ENCODE measurements at places on chromosomes 3 and 15. TPM values are rescaled to one million over a fixed set of nuclear protein-coding genes. Genes with fewer than 3 reads are reported as not detected.
A peak's percentile ranks its signal among the peaks of the same experiment; 100 is the strongest.

DNA sequence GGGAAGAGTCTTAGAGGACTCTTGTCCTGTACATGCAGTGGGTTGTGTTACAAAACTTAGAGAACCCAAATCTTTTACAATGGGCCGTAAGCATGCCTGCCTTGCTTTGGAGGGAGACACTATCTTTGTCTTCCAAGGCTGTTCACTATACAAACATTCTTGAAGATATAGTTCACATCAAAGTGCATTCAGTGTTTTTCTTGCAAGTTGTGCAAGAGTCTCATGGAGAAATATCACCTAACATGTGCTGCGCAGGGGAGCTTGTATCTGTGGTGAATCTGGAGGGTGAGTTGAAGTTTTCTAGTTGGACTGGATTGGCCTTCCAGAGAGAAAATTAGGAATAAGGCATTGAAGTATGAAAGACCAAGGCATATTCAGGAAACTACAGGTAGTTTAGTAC, 7.8 kb upstream of the PRTG start:
- DNase-seq = no peak

GREM1 gene
- 77.3 TPM for total RNA-seq

GRCh38 chr15:51085764-51086163, 8.9 kb downstream of the TNFAIP8L3 start:
- no peak for DNase-seq

- DNase-seq = no peak
Observed at GRCh38 chr3:123651449-123652341, 66.8 kb upstream of the HACD2 start.

DNA sequence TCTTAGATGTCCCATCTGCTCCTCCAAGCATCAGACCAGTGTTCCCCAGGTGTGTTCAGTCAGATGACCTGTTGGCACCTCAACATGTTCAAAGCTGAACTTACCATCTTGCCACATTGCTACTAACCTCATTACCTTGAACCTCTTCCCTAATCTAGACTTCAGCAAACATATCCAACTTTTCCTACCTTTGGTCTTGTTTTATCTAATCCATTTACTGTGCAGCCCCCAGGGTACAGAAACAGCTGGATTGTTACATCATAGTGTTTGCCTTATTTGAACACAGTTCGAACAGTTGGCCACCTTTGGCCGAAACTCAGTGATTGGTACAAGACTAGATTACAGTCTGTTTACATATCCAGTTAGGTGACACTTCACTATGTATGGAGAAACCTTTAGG, 36.1 kb upstream of the MCF2L2 start:
- DNase-seq = no peak

TRPM1 gene
- 0.19 TPM for total RNA-seq

DNA sequence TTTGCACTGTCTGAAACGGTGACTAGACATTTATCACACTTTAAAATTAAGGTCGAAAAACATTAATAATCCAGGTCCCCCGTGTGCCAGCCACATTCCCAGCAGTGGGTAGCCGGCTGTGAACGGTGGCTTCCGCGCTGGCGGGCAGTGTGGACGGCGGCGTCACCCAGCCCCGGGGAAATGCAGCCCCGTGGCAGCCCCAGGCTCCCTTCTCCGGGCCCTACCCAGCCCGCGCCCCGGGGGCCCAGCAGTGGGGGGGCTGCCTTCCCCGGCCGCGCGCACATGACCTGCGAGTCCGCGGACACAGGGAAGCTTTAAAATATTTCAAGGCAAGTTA, 25.3 kb downstream of the GABRA5 start:
- DNase-seq = no peak

DNA sequence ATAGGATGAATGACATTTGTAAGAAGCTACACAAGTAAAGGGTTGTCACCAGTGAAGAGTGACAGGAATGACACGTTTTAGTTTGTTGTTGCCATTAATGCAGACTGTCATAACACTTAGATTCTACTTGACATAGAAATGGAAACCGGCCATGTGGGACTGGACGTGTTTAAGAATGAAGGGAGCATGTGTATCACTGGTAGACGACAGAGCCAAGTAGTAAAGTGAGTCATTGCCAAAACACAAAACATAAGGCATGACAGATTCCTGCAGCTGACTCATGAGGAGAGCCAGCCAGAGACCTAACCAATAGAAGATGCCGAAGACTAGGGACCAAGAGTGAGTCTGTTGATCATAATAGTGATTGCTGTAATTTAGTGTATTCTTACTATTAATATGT, 106.2 kb upstream of the PLAAT1 start:
- no peak for DNase-seq

GRCh38 chr3:61562042-61562720, 810 bp downstream of the PTPRG start:
- DNase-seq = no peak

DNA sequence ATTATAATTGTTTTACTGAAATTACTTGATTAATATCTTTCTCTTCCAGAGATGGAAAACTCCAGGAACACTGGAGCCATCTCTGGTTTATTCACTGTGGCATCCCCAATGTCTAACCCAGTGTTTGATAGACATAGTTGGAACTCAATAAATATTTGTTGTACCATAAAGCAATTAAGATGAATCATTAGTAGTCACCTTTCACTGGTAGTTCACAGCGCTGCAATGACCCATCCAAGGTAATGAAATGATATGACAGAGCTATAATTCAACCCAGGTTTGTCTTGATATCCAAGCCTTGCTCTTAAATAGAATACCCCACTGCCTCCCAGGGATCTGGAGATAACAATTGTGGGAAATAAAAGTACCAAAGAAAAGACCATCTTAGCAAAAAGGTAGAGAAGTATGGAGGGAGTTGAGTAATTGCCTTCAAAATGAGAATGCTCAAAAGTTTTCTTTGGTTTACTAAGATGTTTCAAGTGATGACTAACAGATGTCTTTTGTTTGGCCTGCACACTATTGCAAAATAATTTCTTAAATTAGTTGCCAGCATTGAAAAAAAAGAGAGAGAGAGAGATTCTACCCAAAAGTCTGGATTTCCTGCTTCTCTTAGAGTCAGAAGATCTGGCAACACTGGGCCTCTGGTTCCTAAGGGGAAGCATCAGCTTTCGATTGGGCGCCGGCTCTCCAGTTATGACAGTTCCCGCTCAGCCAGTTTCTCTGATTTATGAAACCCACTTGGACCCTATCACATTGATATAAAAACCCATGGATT, 348.5 kb downstream of the ERC2 start:
- no peak for DNase-seq

GRCh38 chr3:53075743-53076140, 29.9 kb upstream of the SFMBT1 start:
- no peak for DNase-seq

GRCh38 chr15:56782306-56782705, 49.0 kb upstream of the ZNF280D start:
- DNase-seq = no peak

DNA sequence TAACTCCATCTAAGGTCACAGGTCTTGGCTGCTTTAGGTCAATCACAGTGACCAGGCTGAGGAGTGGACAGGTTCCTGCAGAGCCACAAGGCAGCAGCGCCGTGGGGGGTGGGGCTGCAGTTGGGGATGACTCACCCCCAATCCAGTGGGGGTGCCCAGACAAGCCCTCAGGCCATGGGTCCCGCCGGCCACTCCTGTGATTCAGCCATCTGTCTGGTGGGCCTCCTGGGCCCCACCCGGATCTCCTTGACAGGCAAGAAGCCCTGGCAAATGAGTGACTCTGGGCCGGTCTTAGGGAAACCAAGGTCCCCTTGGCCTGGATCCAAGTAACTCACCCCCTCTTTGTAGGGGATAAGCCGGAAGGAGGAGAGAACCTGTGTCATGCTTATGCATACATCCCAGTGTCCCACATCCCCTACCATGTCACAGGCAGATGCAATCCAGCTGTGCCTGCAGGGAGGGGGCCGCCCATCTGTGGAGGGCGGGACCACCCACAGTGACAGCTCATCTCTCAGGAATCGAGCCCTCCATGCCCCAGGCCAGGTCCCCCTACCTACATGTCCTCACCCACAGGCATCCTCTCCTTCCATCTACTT, 495 bp upstream of the COL7A1 start:
- peak; percentile 36 for DNase-seq

GRK7 gene
- 0.12 TPM for total RNA-seq

DNA sequence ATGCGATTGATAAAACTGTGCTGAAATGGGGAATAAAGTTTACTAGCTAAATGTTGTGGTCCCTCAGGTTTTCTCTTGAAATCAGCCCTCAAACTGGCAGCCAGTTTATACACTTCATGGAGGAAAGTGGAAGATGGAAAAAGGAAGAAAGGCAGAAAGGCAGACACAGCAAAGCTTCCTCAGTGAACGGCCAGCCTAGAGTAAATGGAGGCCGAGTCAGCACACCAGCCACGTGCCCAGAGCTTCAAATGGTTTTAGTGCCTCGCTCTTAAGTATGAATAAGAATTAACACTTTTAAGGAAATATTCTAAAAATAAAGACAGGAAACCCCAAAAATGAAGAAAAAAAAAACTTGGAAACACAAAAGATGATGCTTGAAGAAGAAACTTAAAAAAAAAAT, 48.3 kb downstream of the GNB4 start:
- no peak for DNase-seq

MED12L gene
- 0.37 TPM for total RNA-seq

KIF7 gene
- 12.6 TPM for total RNA-seq

GRCh38 chr3:174132006-174132405, 727.1 kb upstream of the NAALADL2 start:
- no peak for DNase-seq

DNA sequence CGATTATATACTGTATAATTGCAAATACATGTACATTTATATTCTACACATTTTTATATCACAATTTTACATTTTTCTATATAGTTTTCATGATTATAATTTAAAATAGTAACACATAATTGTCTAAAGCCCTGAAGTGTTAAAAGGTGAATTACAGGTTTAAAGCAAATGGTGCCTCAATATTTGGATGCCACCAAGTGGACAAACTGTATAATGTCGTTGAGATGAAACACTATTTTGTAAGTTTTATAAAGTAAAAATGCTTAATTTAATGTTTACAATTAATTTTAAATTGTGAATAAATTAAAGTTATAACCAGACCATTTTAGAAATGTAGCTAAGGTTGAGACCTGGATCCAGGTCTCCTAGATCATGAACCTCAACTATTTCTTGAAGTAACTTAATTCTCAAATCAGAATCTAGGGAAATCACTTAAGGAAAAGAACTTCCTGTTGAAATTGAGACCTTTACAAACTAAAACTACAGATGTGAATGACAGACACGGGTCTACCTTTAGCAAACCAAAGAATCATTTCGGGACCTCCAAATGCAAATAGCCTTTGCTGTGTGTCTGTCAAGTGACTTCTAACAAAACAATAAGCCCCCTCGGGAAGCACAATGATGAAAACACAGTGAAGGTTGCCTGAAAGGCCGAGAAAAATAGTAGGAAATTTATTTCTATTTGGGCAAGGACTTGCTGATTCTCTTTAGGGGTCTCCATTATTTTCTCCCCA, 37.8 kb downstream of the EHHADH start:
- no peak for DNase-seq

- no peak for DNase-seq
Observed at GRCh38 chr3:15081960-15082664, 16.8 kb downstream of the RBSN start.

- no peak for DNase-seq
Observed at GRCh38 chr3:39388741-39389248, 5.6 kb downstream of the SLC25A38 start.

GRCh38 chr15:74788683-74789151, 6.8 kb downstream of the CSK start:
- no peak for DNase-seq

ARHGEF26 gene
- 12.0 TPM for total RNA-seq

DNA sequence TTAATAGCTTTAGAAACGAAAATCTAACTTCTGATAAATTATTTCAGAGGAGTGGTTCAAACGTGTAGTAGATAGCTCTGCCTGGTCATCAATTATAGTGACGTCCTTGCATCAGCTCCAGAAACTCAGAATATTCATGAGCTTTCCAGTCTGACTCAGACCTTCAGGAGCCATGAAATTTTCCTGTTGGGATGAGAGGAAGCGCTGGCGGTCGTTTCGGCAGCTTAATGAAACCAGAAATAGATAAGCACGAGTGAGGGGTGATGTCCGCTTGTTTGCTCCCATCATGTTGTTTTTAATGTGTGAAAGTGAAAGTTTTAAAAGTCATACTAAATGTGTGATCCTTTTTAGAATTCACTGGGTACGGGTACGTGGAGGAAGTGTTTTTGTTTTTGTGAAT, 141.1 kb downstream of the PGPEP1L start:
- DNase-seq = no peak

DNA sequence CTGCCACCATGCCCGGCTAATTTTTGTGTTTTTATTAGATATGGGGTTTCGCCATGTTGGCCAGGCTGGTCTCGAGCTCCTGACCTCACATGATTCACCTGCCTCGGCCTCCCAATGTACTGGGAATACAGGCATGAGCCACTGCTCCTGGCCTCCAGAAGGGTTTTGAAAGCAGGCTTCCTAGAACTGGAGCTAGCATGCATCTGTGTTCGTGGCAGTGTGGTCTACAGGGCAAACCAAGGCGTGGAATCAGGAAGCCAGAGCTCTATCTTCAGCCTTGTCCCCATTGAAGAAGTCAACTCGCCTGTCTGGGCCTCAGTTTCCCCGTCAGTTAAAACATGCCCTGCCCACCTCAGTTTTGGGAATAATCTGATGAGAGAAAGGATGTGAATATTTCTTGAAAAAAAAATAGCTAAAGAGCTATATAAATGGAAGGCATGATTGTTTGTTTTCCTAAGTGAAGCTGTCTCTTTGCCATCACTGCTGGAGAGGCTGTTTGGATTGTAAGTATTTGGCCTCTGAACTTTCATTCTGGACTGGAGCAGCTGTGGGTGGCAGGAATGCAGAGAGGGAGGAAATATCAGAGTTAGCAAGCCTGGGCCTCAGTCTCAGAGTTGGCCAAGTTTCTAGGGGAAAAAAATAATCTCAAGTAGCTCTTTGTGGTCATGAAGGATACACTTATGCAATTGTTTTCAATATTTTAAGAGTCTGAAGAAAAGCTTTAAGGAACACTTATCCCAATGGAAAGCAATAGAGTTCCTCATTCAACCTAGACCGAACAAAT, 36.5 kb upstream of the UACA start:
- DNase-seq = no peak

ST3GAL6 gene
- total RNA-seq = 19.4 TPM
